ENCODE measurements at places on chromosomes 5 and 9. TPM values are rescaled to one million over a fixed set of nuclear protein-coding genes. Genes with fewer than 3 reads are reported as not detected.

SNCAIP gene
- 36.8 TPM for polyA plus RNA-seq

NEUROG1 gene
- polyA plus RNA-seq = not detected

ZNF879 gene
- 8.5 TPM for polyA plus RNA-seq

PDGFRB gene
- polyA plus RNA-seq = 136 TPM

PCDHGA7 gene
- polyA plus RNA-seq = 2.0 TPM

SPATA6L gene
- polyA plus RNA-seq = 6.1 TPM

NIPAL4 gene
- 0.81 TPM for polyA plus RNA-seq

GRK6 gene
- 22.2 TPM for polyA plus RNA-seq

KDM4C gene
- 16.3 TPM for polyA plus RNA-seq

TIMD4 gene
- polyA plus RNA-seq = 0.38 TPM

PGM5 gene
- 67.1 TPM for polyA plus RNA-seq

ARHGEF28 gene
- 46.6 TPM for polyA plus RNA-seq

SEC61B gene
- 145 TPM for polyA plus RNA-seq

NDST1 gene
- polyA plus RNA-seq = 53.4 TPM

GLRA1 gene
- not detected for polyA plus RNA-seq

C7 gene
- polyA plus RNA-seq = 210 TPM

SUSD3 gene
- polyA plus RNA-seq = 2.6 TPM

BAAT gene
- 0.07 TPM for polyA plus RNA-seq

EXD3 gene
- 26.9 TPM for polyA plus RNA-seq

PLPPR1 gene
- 0.70 TPM for polyA plus RNA-seq

PCDHGB7 gene
- 16.9 TPM for polyA plus RNA-seq

LHX3 gene
- not detected for polyA plus RNA-seq

SPACA9 gene
- 10.5 TPM for polyA plus RNA-seq

COQ4 gene
- 92.2 TPM for polyA plus RNA-seq

CYLC2 gene
- polyA plus RNA-seq = not detected

TMEM215 gene
- polyA plus RNA-seq = 0.34 TPM

ZNF608 gene
- 71.0 TPM for polyA plus RNA-seq

ZNF366 gene
- 3.5 TPM for polyA plus RNA-seq

EGFL7 gene
- 42.7 TPM for polyA plus RNA-seq

HRH2 gene
- polyA plus RNA-seq = 0.89 TPM

SPTLC1 gene
- 90.5 TPM for polyA plus RNA-seq

QRFP gene
- polyA plus RNA-seq = 0.60 TPM

PTPDC1 gene
- 12.0 TPM for polyA plus RNA-seq
